ENCODE measurements at places on chromosomes 3 and 15.

- peak; percentile 38 for DNase-seq
Observed at GRCh38 chr15:92521624-92522008, 127.9 kb downstream of the ST8SIA2 start.

- no peak for DNase-seq
Observed at GRCh38 chr3:56795097-56795828, 6.5 kb downstream of the ARHGEF3 start.

GRCh38 chr3:59607656-59608055 is 557.8 kb upstream of the CFAP20DC start:
- no peak for DNase-seq

- DNase-seq = no peak
Observed at GRCh38 chr3:148924562-148924961, 59.5 kb downstream of the CPA3 start.

DNA sequence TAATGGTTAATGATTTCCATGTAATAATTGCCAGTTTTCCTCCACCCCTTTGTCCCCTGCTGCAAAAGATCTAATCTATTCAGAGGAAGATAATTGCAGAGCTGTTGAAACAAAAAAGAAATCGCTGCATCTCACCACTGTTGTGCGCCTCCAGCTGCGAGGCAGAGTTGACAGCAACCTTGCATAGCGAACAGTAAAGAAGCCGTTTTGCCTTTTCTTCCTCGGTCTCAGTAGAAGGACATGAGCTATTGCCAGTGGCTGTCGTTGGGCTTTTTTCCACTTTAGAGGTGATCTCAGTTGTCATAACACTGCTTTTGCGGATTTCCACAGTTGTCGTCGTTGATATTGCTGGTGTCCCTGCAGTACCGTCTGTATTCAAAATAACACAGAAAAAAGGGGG is 314.2 kb downstream of the ZNF385D start:
- DNase-seq = no peak

Measured in NCI-H748 treated with DMSO at 0.1 percent for 48 hours (cell line).